ENCODE measurements at places on chromosomes 4 and X.

DNA sequence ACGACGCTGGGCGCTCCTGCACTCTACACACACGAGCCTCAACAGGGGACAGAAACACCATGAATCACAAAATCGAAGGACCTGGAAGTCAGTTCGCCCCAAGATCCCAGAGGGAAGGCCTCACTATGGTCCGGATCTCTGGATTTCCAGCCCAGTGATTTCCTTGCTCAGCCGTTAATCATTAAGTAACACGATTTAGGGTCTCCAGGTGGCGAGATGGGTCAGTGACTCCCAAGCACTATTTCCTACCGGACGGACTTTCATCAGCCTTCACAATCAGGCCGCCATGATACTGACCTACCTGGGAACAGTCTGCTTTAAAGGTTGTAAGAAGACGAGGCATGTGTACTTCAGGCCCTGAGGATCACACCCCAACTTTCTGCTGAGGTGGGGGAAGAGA lies 63.7 kb downstream of the FAT1 start:
- no peak for DNase-seq

- no peak for DNase-seq
Measured at GRCh38 chr4:25308761-25309160, 3.8 kb upstream of the ZCCHC4 start.

DNA sequence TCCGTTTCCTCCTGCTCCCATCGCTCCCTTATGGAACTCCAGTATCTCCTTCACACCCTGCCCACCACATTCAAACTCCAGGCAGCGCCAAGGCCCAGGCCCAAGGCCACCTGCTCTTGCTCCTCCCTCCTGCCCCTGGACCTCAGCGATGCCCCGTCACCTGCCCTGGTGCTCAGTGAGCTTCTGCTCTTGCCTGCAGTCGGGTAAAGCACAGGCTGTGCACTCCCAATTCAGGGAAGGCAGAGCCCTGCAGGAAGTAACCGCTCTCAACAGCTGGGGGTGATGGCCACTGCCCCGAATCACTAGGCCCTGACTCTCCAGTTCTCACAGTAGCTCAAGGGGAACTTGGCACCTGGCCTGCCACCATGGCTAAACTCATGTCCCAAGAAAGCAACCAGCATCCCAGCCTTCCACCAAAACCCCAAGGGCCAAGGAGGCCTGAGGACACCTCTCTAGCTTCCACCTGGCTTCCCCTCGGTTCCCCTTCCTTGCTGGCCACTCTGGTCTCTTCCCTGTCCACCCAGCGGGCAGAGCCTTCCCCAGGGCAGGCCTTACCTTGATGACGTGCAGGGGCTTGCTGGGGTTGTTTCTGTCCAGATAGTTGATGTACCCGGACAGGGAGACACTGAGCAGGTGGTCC lies 29.3 kb downstream of the WDR1 start:
- no peak for DNase-seq

- DNase-seq = no peak
Measured at GRCh38 chr4:84939113-84939512, 27.4 kb downstream of the WDFY3 start.

- DNase-seq = no peak
Measured at GRCh38 chrX:13569479-13570260, at the start of gene EGFL6. EGFL6 (plus strand) TSS chrX:13569601; CDS start chrX:13569862, 261 bp downstream.

GRCh38 chrX:126124721-126125120 lies 41.4 kb downstream of the DCAF12L2 start:
- no peak for DNase-seq

- DNase-seq = no peak
Measured at GRCh38 chr4:13615161-13615560, 12.4 kb downstream of the BOD1L1 start.

GRCh38 chr4:86657910-86658309 lies 63.8 kb downstream of the PTPN13 start:
- DNase-seq = no peak

DNA sequence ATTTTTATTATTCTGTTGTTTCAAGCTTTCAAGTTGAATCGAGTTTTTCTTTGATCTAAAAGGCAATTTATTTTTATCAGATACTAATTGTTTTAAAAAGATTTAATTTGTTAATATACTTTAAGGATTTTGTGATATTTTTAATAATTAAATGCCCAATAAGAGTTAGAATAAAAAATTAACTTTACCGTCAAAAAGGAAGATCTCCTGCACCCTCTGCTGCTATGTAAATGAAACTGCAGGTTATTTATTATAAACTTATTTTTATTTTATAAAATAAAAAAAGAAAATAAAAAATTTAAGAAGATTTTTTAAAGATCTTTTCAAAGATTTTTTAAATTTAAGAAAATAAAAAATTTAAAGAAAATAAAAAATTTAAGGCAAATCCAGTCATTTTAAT lies 166.1 kb downstream of the CCSER1 start:
- no peak for DNase-seq

- DNase-seq = no peak
Measured at GRCh38 chr4:2981256-2981819, 18.0 kb downstream of the GRK4 start.

DNA sequence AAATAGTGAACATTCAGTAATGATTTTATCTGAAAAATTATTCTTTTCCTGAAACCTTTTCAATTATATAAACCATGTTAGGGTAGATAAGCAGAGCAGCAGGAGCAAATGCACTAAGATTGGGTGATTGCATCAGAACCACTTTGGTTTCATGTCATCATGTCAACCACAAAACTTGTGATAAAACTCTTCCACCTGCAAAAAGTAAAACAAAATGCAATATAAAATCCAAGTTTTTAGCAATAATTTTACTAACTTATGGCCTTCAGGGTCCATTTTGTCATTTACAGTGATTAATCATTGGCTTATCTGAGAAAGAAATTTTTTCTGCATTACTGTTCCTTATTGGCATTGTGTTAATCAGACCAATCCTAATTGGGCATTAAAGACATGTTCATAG lies 42.4 kb downstream of the NHS start:
- no peak for DNase-seq

GRCh38 chrX:31333165-31333831 lies 261.5 kb upstream of the FTHL17 start:
- DNase-seq = no peak

DNA sequence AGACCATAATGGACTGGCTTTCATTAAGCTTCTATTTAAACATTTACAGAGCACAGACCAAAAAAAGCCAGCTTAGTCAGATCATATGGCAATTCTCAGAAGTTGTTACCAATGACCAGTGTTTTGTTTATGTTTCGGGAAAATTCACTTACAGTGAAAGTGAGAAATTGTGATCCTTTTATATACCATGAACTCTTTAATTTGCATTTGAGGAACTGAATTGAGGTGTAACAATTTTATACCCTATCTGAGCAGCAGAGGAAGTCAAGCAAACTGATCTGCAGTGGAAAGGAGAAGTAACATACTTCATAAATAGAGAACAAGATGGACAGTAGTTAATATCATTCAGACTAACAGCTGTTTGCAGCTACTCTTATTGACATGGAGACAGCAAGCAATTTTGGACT lies 97.1 kb downstream of the TMA16 start:
- no peak for DNase-seq

DNA sequence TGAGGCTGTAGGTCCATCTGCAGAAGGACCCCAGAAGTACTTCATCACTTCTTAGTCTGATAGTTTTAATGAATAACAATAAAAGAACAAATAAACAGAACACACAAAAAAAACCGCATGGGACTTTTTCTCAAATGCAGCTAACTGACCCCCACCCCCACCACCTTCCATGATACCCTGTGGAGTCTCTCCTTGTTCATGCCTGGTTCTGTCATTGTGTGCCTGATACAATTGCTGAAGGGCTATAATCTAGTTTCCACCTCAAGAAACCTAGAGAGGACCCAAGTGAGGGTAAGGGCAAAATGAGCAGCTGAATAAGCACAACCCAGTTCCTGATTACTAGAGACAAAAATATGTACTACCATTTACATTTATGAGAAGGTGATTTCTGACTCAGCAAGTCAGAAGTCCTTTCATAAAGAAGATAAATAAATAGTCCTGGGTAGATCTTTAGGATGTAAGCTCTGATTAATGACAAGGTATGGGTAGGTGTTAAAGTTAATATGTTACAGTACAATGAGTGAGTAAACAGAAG lies 155.1 kb downstream of the TMA16 start:
- no peak for DNase-seq

DNA sequence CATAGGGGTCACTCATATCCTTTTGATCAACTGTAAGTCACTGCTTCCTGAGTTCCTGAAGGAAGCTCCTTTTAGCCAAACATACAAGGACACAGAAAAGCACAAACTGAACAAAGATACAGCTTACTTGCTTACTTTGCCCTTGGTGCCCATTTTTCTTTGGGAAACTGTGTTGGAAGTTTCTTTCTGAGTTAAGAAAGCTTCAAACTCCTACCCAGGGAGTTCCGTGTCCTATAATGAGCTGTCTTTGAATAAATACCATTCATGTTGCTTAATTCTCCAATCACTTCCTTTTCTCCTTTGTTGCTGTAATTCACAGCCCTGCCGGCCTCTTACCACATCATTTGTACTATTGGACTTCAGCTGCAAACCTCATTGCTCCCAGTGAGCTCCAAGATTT lies at the start of gene ADH4:
Gene ADH4, minus strand, starts transcription at position 228 of the 400 bp plus-strand sequence. Its CDS starts 75 bp downstream, at position 153.
- DNase-seq = no peak

- DNase-seq = no peak
Measured at GRCh38 chr4:15651676-15652075, 3.5 kb downstream of the FBXL5 start.

- no peak for DNase-seq
Measured at GRCh38 chr4:108249397-108249796, 80.7 kb upstream of the LEF1 start.

Measured in C1 segment of cervical spinal cord (tissue), 14 donors.